NCI-H446 treated with DMSO at 0.1 percent for 48 hours (cell line): ENCODE measurements at places on chromosomes 4 and X.
A peak's percentile ranks its signal among the peaks of the same experiment; 100 is the strongest.

- peak; percentile 24 for DNase-seq
These were observed 12.7 kb upstream of the SMIM43 start for GRCh38 chr4:121777625-121778024.

- DNase-seq, result no peak
These were observed 37.3 kb upstream of the BCORL1 start for GRCh38 chrX:129945131-129945530.

GRCh38 chrX:154028502-154029184 is 8.9 kb upstream of the IRAK1 start:
- DNase-seq, result no peak

- DNase-seq, result no peak
These were observed 98.3 kb downstream of the FAM47B start for GRCh38 chrX:35040871-35041270.

DNA sequence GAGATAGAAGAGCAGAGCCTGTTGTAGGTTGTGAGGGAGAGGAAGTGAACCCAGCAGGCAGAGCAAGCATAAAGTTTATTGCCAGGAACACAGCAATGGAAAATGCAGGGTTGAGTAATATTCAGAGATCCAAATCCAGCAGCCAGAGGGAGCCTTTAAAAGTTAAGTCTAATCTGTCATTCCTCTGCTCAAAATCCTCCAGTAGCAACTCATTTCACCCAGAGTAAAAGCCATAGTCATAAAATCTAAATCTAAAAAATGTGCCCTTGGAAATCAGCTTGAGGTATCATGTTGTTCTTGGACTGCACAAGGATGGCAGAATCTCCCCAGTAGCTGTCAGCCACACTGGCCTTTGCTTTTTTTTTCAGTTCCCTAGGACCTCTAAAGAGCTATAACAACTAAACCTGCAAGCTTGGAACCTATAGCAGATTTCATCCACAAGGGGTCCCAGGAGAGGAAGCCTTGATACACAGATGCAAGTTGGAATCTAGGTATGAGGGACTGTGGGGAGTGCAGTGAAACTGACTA is 62.9 kb upstream of the FRAS1 start:
- DNase-seq, result no peak

GRCh38 chr4:158193171-158193749 is 17.0 kb upstream of the TMEM144 start:
- peak; percentile 29 for DNase-seq

DNA sequence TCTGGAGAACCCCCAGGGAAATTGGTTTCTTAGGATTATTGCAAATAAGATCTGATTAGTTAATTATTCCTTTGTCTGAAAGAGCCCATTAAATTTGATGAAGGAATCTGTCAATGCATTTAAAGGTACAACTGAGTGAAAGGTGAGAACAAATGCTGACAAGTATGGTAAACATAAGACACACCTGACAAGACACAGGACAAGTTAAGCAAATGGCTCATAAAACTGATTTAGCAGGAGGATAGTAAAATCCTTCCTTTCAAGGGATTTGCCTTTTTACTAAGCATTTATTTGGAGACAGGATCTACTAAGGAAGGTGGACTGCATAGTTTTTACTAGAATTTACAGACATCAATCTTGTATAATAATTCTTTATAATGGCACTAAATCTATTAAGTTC is 553.9 kb downstream of the SPRY1 start:
- DNase-seq, result no peak

- no peak for DNase-seq
These were observed 378.8 kb downstream of the BCOR start for GRCh38 chrX:39718981-39719380.

- no peak for DNase-seq
These were observed 210.7 kb downstream of the PDGFRA start for GRCh38 chr4:54439831-54440243.
